Activated gamma-delta T cell (primary cell): ENCODE measurements at places on chromosomes 4 and X.

DNA sequence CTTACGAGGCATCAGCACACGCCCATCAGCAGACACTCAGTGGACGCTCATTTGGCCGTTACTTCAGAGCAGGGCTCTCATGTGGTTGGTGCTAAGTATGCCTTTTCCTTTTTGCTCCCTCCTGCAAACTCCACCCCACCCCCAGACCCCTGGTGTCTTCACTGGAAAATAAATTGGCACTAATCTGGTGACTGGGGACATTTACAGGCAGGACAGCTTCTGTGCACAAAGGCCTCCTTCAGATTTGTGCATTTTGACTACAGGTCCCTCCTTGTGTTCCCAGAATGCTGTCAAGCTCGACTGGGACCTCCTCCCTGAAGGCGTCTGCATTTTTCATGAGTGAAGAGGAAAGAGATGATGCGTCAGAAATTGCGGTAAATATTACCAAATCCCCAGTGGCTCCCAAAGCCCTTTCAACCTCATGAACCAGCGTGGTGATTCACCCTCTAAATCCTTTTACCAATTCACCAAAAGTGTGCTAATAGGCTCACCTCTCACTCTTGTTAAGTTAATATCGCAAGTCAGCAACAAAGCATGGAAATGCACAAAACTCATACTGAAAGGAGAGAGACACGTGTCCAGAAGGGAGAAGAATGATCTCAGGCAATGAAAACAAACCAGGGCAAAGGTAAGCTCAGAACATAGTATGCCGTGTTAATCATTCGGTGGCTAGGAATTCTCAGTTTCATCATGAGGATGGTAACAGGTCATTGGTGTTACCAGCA is 119.0 kb downstream of the NKX6-1 start:
- DNase-seq: no peak

GRCh38 chrX:102744307-102744706 is 23.8 kb downstream of the GPRASP3 start:
- no peak for DNase-seq

- no peak for DNase-seq
Observed at GRCh38 chr4:110129544-110129943, 68.9 kb downstream of the ELOVL6 start.

DNA sequence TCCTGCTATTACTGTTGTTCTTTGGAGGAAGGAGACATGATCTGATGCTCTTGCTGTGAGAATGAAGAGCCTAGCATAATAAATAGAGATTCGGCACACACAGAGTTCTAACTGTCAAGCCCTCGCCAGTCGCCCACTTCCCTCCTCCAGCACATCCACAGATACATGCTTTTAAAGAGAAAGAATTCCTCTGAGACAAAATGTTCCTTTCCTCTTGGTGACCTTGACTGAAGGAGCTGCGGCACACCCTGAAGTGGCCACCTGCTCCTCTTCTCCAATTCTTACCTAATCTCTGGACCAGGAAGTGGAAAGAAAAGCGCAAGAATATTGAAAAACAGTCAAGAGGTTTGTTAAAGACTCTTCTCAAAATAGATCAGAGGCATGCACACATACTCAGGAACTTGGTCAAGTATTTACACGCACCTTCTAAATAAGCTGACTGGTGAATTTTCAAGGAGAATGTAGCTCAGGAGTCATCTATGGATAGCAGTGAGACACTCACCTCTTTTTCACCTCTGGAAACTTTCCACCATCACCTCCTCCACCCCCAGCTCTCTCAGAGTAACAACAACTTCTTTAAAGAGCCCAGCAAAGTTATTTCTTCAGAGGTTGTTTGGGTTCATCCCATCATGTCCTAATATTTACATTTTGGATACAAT is 95.4 kb downstream of the PARM1 start:
- DNase-seq: no peak

GRCh38 chr4:71537551-71538065 is 198.8 kb downstream of the SLC4A4 start:
- no peak for DNase-seq

DNA sequence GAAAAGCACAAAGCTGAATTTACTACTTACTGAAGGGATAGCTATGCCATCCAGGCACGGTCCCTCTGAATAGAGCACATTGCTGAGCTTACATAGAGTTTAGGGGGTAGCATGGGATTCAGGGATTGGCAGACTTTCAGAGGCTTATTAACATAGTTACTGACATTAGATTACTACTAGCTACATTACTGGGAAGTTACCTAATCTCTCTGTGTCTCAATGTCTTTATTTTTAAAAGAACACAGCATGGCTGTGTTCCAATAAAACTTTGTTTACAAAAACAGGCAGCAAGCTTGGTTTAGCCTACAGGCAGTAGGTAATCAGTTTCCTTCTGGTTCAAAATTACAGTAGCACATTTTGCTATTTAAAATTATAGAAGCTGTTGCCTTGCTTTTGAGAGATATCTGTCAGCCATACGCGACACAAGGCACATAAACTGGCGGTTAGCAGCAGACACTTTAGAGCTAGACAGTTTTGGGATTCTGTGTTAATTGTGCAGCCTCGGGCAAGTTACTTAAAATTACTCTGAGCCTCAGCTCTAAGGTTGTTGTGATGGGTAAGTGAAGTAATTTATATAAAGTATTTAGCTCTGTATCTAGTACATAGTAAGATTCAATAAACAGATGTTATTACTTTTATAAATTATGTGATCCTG is 6.9 kb downstream of the KLHL8 start:
- DNase-seq: no peak

GRCh38 chr4:173538148-173538908 is 8.3 kb upstream of the HAND2 start:
- DNase-seq: no peak

GRCh38 chrX:142249721-142250120 is 44.6 kb upstream of the MAGEC2 start:
- DNase-seq: no peak

DNA sequence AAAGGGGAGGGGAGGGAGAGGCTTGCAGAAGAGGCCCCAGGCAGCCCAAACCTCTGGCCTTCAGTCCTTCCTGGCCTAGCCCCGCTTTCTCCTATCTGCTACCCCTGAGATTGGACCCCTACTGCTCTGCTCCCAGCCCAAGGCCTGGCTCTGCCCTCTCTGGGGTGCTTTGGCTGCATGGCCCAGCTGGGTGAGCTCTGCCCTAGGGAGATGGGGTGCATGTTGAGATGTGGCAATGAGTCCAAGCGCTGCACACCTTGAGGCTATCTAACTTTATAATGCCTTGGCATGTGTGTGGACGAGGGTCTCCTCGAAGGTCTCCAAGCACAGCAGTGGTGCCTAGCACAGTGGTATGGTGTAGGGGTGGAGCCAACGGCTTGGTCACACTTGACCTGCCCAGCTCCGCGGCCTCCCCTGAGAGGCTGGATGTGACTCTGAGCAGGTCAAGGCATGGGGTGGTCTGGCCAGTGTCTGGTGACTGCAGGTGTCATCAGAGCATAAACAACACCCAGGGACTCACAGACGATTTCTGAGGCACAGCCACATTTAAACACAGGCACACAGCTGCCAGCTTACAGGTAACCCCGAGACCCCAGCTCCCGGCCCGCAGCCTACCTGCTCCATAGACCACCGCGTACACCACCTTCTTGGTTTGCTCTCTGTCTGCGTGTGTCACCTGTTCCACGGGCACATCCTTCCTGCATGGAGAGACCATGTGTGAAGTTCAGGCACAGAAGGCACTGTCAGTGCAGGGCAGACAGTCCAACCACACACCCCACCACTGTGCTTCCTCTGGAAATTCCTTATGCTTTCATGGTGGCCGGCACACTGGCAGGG is 36.3 kb downstream of the NAT8L start:
- DNase-seq: no peak
